ENCODE measurements at places on chromosomes 5 and 9. TPM values are rescaled to one million over a fixed set of nuclear protein-coding genes. Genes with fewer than 3 reads are reported as not detected.

MEGF10 gene
- 45.1 TPM for total RNA-seq

GCNT1 gene
- 7.0 TPM for total RNA-seq

MTX3 gene
- 18.0 TPM for total RNA-seq

DNA sequence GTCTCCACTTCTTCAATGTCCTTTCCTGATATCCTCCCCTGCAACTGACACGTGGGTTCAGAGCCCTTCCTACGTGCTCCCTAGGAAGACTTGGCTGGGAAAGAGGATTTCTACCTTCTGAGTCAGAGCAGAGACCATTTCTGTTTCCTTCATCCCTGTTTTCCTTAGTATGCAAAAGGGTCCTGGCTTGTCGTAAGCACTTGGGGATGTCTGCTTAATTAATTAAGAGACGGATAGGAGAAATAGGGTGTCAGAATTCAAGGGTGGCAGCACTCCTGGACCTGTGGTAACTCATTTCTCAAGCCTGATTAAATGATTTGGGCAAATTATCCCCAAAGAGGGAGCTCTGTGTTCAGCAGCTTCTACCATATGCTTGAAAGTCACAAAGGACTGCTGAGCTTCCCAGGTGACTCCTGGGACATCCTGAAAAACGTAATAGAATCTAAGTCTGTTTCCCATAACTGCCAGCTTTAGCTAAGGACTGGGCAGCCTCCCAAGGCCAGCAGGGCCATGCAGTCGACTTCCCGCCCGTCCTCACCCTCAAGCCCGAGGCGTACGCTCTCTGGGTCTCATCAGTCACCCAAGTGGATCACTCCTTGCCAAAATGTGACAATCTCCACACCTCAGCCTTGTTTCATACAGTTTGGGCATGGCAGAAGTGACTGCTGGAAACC is 20.5 kb downstream of the ABCA1 start:
- peak; percentile 74 for DNase-seq

DNA sequence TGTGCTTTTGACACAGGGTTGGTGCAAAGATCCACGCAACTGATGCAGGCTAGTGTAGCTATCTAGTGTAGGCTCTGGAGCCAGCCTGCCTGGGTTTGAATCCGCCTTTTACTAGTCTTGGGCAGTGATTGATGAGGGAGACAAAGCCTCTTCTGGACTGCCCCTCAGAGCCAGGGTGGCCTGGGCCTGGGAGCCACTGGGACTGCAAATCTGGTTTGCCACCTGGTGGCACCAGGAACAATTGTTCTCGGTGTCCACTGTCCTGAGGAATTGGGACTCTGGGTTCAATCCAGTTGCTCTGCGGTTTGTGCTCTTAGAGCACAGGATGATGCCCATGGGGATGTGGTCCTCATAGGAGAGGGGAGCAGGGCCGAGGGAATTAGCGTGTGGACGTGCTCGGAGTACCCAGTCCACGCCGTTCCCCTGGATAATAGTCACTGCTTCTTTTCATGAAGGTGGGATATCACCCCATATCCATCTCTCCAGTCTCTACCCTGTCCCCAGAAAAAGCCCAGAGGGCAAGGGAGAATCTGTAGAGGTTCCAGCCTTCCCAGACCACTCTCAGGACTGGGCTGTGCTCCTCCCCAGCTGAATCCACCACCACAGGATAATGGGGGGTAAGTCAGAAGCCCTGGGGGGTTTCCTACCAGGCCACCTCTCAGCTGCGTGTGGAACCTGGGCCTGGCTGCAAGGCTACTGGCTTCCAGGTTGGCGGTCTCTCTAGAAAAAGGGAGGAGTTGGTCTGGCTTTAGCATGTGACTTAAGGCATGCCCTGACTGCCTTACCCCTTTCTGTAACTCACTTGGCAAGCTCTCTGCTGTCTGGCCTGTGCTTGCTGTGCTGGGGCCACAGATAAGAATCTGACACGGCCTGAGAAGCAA is 1.9 kb downstream of the B4GALT7 start:
- peak; percentile 53 for DNase-seq

- no peak for DNase-seq
Measured at GRCh38 chr5:126561908-126562307, 33.1 kb downstream of the ALDH7A1 start.

DNA sequence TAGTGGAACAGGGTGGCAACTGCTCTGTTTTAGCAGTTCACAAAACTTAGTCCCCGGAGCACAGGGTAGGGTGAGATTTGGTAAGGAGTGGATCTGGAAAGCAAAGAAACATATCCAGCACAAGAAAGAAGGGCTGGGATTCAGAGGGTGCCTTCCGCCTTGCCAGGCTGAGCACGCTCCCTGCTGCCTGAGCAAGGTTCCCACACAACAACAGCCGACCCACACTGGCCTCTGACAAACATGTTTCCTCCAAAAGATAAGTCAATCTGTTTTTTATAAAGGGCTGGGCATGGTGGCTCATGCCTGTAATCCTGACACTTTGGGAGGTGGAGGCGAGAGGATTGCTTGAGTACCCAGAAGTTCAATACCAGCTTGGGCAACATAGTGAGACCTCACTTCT is 45.8 kb downstream of the RAB3C start:
- no peak for DNase-seq

DNA sequence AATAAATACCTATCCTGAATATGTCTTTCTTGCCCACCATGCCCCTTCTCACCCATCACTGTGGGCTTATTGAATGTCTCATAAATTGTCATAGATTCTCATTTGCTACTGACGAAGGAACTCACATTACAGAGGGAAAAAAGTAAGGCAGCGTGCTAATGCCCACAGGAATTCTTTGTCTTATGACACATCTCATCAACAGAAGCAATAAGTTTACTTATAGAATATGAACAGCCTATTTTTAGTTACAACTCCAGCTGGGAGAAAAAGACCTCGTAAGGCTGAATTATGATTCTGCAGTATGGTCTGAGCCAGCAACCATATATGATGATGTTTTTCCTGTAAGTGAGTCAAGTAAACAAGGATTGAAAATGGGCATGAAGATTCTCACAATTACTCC is 22.4 kb upstream of the ATG10 start:
- no peak for DNase-seq

DNA sequence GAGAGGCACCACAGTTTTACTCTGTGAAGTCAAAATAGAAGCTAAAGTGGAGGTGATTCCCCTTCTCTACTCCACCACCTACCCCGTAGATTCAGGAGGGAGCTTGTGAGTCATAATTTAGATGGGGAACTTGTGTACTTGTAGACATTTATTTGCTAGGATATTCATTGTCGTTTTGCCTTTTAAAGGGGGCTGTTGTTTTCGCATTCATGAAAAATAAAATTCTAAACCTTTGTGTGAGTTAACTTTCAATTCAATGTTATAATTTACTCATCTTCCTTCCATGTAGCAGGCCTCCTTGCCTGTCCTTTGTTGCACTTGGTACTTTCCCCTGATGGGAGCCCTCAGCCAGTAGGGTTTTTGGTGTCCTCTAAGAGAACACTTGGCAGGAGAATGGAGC is 22.0 kb downstream of the SECISBP2 start:
- DNase-seq, result no peak

DNA sequence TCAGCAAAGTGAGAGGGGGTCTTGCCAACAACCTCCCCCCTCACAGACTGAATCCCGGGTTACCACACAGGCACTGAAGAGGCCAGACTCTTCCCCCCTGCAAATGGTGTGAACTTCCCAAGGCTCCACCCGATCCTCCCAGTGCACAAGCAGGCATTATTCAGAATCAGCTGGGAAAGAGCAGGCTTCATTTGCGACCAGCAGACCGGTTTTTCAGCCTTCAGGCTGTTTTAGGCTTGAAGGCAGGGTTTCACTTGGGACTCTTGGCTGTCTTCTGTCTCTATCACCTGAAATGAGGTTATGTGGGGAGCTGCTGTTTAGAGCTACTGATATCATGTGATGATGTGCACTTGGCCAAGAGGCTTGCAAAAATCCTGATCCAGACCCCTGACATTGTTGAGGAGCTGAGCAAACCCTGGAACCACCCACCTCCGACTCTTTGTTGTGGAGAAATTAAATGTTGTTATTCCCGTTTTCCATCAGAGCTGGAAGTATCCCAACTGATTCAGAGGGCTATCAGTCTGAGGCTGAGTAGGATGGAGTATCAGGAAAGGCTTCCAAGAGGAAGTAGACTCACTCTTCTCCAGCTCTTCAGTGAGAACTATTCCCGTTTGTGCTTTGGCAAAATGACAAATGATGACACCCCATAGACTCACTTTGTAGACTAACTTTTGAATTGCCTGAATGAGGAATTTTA is 63.3 kb upstream of the ZFR start:
- no peak for DNase-seq

GRCh38 chr5:116340799-116341198 is 233.8 kb downstream of the SEMA6A start:
- no peak for DNase-seq

DNA sequence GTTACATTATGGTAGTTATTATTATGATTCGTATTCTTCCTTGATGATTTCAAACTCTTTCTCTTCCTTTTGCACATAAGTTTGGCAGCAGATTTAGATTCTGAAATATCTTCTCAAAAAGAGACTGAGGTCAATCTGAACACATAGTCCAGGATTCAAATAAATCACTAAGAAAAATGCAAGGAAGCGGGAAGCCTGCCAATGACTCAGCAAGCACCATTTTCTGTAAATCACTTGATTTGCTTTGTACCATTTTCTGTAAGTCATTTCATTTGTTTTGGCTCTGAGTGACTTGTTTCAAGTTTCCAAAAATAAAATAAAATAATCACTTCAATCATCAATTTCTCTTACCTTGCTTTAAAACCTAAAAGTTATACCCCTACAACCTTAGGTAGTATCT is 24.6 kb upstream of the GLIS3 start:
- DNase-seq, result peak; percentile 78

DNA sequence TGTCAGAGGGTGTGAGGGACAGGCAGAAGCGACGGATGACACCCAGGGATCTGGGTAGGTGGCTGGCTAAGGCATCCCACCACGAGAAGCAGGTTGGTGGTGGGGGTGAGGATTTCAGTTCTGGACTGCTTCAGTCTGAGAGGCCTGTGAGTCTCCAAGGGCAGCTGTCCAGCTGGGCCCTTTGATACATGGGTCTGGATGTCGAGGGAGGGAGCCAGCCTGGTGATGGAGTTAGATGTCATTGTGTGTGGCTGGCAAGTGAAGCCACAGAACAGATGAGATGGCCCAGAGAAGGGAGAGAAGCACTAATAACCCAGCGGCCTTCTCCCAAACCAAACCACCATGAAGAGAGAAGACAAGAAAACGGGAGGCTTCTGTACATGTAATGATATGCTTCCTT is 11.1 kb downstream of the MED27 start:
- DNase-seq, result no peak
